Suprapubic skin (tissue), 4 donors: ENCODE measurements at places on chromosomes 16 and 17.
A peak's percentile ranks its signal among the peaks of the same experiment; 100 is the strongest.

- peaks cover 39% of the 10 kb centered on the region for H3K4me1 ChIP-seq
- H3K36me3 ChIP-seq: no peaks in the 10 kb centered on the region
- H3K4me3 ChIP-seq: peak overlapping the region; percentile 89
- no peak for DNase-seq
- H3K27ac ChIP-seq: peak overlapping the region; percentile 96
Measured at GRCh38 chr17:38867968-38868816, 1.7 kb upstream of the LASP1 start.

DNA sequence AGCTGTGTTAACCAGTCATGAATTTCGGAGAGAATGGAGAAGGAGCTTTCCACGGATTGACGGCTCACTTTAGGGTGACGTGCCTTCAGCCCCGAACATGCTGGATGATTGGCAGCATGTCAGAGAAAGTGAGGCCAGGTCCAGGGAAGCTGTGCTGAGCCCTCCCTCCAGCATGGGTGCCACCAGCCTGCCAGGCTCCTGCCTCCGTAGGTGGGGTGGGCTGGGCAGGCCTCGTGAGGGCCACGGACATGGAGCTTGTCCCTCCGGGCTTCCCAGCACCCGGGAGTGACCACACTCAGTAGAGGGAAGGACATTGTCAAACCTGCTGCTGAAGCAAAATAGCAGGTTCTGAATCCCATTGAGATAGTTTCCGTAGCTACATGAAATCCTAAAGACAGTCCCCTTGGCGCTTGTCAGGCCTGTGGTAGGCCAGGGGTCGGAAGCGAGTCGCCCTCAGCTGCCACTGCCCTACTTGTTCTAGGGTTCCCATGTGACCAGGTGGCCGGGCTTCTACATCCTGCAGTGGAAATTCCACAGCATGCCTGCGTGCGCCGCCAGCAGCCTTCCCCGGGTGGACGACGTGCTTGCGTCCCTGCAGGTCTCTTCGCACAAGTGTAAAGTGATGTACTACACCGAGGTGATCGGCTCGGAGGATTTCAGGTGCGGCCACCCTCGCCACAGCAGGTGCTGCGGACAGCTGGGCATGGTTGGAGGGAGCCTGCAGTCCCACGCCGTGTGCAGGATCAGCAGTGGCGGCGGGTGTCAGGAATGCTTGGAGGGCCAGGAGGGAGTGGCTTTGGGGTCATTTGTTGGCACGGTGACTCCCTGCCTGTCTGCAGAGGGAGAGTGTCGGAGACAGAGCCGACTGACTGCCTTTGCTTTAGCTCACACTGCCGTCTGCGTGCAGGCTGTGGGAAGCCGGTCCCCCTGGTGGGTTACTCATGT is 72.3 kb downstream of the SEC14L1 start:
- DNase-seq: peak; percentile 47
- no peaks in the 10 kb centered on the region for H3K27me3 ChIP-seq
- peaks cover 90% of the 10 kb centered on the region for H3K36me3 ChIP-seq
- H3K4me1 ChIP-seq: peaks cover 15% of the 10 kb centered on the region

DNA sequence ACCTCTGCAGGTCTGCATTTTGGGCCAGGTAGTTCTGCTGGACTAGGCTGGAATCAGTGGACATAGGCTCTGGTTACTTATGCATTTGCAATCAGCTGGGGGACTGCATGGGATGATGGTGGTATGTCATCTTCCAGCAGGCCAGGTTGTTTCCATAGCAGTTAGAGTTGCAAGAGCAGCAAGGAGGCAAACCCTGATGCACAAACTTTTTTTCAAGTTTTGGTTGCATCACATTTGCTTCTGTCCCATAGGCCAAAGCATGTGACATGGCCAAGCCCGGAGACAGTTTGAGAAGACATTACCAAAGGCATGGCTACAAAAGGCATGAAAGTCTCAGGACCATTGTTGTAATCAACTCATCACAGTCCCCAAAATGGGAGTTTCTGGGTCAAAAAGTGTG is 58.2 kb downstream of the PRKCB start:
- DNase-seq: no peak
- no peak overlapping the region for H3K4me3 ChIP-seq
- H3K27me3 ChIP-seq: no peaks in the 10 kb centered on the region

DNA sequence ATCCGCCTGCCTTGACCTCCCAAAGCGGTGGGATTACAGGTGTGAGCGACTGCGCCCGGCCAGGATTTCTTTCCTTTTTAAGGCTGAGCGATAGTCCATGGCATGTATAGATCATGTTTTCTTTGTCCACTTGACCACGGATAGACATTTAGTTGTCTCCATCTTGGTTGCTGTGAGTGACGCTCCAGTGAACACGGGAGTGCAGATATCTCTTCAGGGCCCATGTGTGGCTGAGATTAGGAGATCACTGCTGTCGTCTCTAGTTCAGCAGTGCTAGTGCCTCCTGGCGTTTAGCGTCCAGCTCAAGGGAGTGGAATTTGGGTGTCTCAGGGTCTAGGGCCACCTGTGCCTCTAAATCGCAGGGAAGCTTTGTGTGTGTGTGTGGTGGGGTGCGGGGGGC is 41.5 kb downstream of the ABCC1 start:
- peaks cover 14% of the 10 kb centered on the region for H3K4me1 ChIP-seq
- no peak overlapping the region for H3K27ac ChIP-seq
- peaks cover 3% of the 10 kb centered on the region for H3K36me3 ChIP-seq

- H3K36me3 ChIP-seq: no peaks in the 10 kb centered on the region
- no peak for DNase-seq
- no peaks in the 10 kb centered on the region for H3K4me1 ChIP-seq
- no peak overlapping the region for H3K4me3 ChIP-seq
Measured at GRCh38 chr17:56416682-56417351, 176.7 kb upstream of the NOG start.

GRCh38 chr16:84500531-84500930 is 3.9 kb downstream of the MEAK7 start:
- H3K27me3 ChIP-seq: no peaks in the 10 kb centered on the region
- H3K27ac ChIP-seq: no peak overlapping the region
- no peak overlapping the region for H3K4me3 ChIP-seq
- peaks cover 38% of the 10 kb centered on the region for H3K36me3 ChIP-seq

GRCh38 chr16:51184702-51185433 is 33.8 kb upstream of the SALL1 start:
- H3K4me1 ChIP-seq: no peaks in the 10 kb centered on the region
- no peak overlapping the region for H3K4me3 ChIP-seq
- peaks cover 17% of the 10 kb centered on the region for H3K27me3 ChIP-seq
- no peak overlapping the region for H3K27ac ChIP-seq
- DNase-seq: no peak
- no peaks in the 10 kb centered on the region for H3K36me3 ChIP-seq
